ENCODE measurements at places on chromosomes 5 and 9.

DNA sequence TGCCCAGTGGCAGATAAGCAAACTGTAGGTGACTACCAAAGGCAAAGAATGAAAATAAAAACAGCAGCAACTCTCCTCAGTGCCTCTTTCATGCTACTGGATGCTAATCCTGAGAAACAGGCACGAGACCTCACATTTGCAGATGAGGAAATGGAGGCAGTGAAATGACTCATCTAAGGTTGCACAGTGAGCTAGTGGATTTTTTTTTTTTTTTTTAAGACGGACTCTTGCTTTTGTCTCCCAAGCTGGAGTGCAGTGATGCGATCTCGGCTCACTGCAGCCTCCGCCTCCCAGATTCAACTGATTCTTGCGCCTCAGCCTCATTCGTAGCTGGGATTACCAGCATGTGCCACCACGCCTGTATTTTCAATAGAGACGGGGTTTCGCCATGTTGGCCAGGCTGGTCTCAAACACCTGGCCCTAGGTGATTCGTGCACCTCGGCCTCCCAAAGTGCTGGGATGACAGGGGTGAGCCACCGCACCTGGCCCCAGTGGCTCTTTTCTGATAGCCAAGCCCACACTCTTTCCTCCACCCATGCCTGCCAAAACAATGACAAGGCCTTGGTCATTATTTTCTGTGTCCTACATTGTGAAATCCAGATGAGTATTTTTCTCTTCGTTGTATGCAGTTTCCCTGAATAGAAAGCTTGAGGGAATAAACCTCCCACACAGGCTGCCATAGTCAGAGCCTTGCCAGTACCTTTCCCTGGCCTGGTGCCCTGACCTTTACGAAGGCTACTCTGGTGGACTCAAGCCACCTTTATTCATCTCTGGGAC lies 19.2 kb downstream of the DOCK2 start:
- DNase-seq = no peak

GRCh38 chr5:129098488-129099183 lies 4.1 kb downstream of the ISOC1 start:
- DNase-seq = no peak

DNA sequence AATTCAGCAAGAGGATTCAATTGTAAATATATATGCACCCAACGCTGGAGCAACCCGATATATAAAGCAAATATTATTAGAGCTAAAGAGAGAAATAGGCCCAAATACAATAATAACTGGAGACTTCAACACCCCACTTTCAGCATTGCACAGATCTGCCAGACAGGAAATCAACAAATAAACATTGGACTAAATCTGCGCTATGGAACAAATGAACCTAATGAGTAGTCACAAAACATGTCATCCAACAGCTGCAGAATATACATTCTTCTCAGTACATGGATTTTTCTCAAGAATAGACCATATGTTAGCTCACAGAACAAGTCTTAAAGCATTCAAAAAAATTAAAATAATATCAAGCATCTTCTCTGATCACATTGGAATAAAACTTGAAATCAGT lies 86.1 kb upstream of the SLC1A1 start:
- DNase-seq = no peak

DNA sequence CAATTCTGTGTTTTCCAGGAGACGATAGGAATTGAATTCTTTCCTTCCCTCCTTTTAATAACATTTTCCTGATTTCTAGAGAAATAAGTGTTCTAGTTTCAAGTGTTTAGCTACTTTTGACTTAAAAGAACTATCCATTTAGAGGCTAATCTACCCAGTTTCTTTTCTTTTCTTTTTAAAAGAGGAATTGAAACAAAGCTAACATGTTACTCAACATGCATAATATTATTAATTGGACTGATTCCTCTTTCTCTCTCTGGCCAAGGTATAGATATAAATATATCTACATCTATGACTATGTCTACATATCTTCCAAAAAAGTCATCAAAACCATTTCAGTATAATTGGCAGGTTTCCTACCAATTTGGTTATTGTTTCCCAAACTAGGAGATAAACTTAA lies 309.8 kb downstream of the TRPM3 start:
- DNase-seq = no peak

- no peak for DNase-seq
Observed at GRCh38 chr5:1519631-1520210, 4.0 kb downstream of the LPCAT1 start.

- no peak for DNase-seq
Observed at GRCh38 chr5:3310541-3311261, 284.9 kb upstream of the IRX1 start.

DNA sequence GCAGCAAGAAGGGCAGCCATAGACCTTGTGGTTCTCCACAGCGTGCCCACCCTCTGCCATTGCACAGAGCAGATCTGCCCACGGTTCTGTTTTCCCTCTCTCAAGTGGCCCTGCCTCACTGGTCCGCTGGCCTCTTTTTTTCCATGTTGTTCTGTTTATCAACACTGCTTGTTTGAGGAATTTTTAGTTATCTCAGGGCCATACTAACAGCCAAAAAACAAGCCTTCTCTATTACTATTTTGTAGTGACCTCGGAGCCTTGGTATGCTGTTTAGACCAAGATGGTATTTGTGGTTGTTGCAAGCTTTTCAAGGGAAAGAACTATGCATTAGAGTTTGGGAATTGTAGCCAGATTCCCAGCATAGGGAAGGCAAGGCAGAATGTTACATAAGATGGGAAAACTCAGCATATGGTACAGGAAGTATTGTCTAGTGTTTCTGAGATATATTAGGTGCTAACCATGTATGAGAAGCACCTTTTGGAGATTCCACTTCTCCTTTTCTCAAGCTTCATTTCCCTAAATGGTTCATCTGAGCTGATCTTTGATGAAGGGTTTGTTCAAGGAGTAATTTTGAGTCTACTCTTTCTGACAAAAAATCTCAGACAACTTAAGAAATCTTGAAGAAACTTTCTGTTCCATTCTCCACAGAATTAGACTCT lies 54.3 kb downstream of the NUP214 start:
- DNase-seq = no peak

DNA sequence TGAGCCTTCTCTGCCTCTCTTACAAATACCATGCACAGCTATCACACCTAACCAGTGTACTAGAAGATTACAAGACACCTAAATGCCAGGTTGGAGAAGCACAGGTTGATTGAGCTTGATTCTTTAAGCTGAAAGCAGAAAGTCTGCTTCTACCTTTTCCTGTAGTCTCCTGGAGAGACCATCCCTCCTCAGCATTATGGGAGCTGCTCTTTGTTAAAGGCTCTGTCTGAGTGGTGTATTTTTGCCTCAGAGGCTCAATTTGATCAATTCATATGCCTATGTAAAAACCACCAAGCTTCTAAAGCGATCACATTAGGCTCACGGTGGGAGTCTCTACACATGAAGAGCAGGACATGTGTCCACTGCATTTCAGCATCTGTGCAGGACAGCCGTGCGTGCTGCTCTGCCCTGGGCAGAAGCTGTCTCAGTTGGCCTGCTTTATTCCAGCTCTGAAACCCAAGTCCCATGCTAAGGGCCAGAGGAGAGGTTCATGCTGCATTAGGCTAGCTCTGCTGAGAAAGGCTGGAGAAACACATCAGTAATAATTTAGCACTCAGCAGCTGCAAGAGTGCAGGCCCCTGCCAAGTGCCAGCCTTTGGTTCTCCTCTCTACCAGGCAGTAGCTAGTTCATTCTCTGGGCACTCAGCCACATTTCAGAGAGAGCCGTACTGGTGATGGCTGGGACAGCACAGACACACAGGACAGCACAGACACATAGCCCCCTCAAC lies 41.7 kb downstream of the TMEM167A start:
- DNase-seq = no peak

GRCh38 chr5:99054972-99055371 lies 126.2 kb upstream of the CHD1 start:
- no peak for DNase-seq

DNA sequence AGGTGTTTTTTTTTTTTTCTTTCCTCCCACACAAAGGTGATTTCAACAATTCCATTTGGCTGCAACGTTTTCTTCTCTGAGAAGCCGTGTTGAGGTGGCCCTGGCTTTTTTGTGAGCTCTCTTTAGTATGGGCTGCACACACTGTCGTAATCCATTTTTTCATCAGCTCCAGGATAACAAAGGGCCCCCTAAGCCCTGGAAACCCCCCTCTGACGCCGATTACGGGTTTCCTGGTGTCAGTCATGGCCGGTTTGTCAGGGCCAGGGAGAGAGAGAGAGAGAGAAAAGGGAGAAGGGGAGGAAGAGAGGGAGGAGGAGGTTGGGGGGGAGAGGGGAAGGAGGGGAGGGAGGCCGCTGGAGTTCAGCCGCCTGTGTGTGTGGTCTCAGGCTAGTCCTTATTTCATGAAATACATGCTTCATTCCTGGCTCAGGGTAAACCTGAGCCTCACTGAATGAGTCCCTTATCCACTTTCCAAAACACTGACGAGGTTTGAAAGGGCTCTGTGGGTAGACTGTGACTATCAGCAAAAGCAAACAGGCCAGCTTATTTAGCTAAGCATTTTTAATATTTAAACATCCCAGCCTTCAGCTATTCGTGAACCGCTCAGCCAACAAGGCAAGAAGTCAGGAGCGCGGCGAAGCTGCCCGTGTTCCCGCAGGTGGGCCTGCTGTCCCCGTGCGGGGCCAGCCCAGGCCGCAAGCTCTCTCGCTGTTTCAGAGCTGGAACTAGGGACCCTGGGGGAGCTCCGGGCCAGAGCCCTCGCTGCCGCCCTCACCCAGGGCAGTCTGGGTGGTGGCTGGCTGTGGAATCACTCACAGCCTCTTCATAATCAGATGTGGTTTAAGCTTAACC lies 172.8 kb downstream of the ERCC6L2 start:
- DNase-seq = no peak

- DNase-seq = no peak
Observed at GRCh38 chr5:141691286-141691866, 9.3 kb upstream of the ARAP3 start.

GRCh38 chr9:71592400-71592799 lies 175.9 kb downstream of the CEMIP2 start:
- DNase-seq = no peak

- no peak for DNase-seq
Observed at GRCh38 chr9:81656004-81656403, 33.3 kb downstream of the TLE1 start.

GRCh38 chr9:95264954-95265615 lies 52.4 kb downstream of the FANCC start:
- DNase-seq = no peak

DNA sequence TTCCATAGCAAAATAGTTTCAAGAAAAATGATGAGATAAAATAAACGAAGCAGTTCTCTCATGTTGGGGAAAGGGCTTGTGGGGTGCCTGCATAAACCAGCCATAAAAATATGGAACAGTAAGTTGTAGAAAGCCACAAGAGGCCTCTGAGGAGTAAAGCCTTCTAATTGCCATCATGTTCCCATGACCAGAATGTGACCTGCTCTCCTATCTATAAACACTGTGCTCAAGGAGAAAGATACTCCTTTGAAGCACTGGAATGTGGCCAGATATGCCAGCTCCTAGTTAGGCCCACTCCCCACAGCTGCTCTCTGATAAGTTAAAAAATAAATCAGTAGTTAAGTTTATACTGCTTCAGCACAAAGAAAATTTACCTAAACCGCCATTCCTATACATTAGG lies 65.8 kb downstream of the SETX start:
- no peak for DNase-seq

- DNase-seq = no peak
Observed at GRCh38 chr5:73564675-73565074, 764 bp downstream of the ANKRA2 start.

GRCh38 chr5:109479260-109479860 lies 69.6 kb upstream of the PJA2 start:
- DNase-seq = no peak

DNA sequence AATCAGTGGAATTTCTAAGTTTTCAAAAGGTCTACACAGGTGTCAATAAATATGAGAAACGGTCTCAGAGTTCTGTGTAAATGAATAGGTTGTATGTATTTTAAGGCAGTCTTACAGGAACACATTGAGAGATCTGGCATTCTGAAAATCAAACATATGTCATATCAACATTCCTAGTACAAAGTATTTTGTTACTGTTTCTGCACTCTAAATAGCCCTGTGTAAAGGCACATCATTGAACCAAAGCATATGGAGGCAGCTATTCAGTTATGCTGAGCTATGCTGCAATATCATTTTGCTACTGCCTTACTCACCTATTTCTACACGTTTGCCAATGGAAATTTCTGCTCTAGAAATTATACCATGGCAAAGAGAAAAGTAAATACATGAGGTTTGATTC lies 379.1 kb downstream of the KIAA0825 start:
- no peak for DNase-seq

- DNase-seq = no peak
Observed at GRCh38 chr5:117701062-117701461, 1126.4 kb upstream of the SEMA6A start.

DNA sequence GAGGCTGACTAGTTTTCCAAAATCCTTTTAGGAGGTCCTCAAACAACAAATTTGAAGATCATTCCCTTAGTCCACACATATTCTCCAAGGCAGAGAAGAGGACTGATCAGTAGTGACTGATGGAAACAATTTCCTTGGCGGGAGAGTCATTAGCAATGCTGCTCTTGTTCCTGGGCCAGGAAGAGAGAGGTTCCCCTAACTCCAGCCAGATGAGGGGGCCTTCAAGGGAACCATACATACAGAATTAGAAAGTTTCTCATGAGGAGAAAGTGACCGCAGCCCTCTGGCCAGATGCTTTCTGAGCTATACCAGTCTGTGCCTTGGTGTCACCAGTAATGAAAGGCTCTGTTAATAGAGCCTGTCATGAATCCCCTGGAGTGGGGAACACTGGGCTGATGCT lies 539.4 kb downstream of the BNC2 start:
- DNase-seq = no peak

DNA sequence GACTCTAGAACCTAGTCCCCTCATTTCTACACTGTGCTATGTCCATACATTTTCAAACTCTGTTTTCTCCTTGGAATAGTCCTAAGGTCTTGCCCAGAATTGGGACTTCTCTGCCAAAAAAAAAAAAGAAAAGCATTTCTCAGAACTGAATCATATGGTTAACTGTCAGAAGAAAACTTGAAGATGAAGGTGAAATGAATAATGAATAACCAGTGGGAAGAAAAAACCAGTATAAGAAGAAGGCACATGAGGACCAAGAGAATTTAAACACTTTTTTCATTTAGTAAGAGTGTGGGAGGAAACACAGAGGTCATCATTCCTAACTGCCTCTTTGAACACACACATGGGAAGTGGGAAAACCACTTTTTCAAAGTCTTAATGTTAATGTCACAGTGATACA lies 197.7 kb downstream of the PRELID2 start:
- DNase-seq = no peak

DNA sequence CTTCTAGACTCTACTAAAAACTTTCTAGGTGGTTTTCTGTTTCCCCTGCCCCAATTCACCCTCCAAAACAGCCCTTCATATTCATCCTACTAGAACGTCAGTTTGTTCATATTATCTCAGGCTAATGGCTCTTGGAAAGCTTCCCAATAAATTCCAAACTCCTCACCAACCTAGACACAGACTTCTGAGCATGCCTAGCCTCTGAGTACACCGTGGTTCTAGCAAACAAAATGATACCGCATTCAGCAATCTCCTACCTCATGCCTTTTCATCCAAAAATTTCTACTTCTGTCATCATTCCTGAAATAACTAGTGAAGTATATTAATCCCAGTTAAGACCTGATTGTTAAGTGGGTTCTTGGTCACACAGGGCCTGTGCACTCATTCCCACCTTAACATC lies 46.5 kb upstream of the NR5A1 start:
- no peak for DNase-seq

GRCh38 chr5:63247651-63248050 lies 669.0 kb downstream of the LRRC70 start:
- no peak for DNase-seq

Measured in stimulated activated CD4-positive, alpha-beta T cell treated with anti-CD3 and anti-CD28 coated beads, Interleukin-15, amount 100 ng/mL, for 48 hours (primary cell).